ENCODE measurements at places on chromosomes 6 and 20. TPM values are rescaled to one million over a fixed set of nuclear protein-coding genes. Genes with fewer than 3 reads are reported as not detected.

ANKRD66 gene
- not detected for total RNA-seq

CDS2 gene
- total RNA-seq = 83.1 TPM

BCL2L1 gene
- total RNA-seq = 64.2 TPM

GPR63 gene
- total RNA-seq = 1.5 TPM

DEFB132 gene
- total RNA-seq = not detected

GRCh38 chr6:118980063-118980462 is 45.1 kb upstream of the MCM9 start:
- no peaks in the 10 kb centered on the region for H3K27me3 ChIP-seq
- no peaks in the 10 kb centered on the region for H3K36me3 ChIP-seq
- no peaks in the 10 kb centered on the region for H3K4me1 ChIP-seq
- no peak overlapping the region for H3K4me3 ChIP-seq

DNA sequence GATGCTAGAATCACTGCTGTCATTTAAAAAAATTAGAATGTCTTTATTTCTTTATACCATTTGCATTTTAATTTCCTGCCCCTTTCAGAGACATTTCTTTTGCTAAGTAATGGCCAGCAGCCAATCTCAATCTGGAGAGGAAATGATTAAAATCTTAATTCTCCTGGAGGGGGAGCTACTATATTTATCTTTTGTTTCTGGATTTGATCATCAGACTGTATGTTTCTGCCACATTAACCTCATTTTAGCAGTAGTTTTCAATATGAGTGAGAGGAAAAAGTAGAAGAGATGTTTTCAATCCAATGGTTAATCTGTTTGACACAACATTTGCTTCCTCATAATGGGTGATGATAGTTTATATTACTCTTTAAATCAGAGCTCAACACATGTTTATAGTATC is 138.0 kb downstream of the FUT9 start:
- H3K27ac ChIP-seq = no peak overlapping the region
- no peaks in the 10 kb centered on the region for H3K27me3 ChIP-seq
- no peaks in the 10 kb centered on the region for H3K4me1 ChIP-seq

GRCh38 chr6:80304014-80304413 is 197.5 kb downstream of the BCKDHB start:
- no peak overlapping the region for H3K27ac ChIP-seq
- H3K36me3 ChIP-seq = no peaks in the 10 kb centered on the region
- DNase-seq = no peak
- no peak overlapping the region for H3K4me3 ChIP-seq
- no peaks in the 10 kb centered on the region for H3K4me1 ChIP-seq

GRCh38 chr6:40398034-40398691 is 189.0 kb downstream of the LRFN2 start:
- no peaks in the 10 kb centered on the region for H3K36me3 ChIP-seq
- H3K4me3 ChIP-seq = no peak overlapping the region
- H3K4me1 ChIP-seq = no peaks in the 10 kb centered on the region
- H3K27me3 ChIP-seq = no peaks in the 10 kb centered on the region

- no peaks in the 10 kb centered on the region for H3K4me1 ChIP-seq
- no peaks in the 10 kb centered on the region for H3K27me3 ChIP-seq
- no peak overlapping the region for H3K4me3 ChIP-seq
- H3K27ac ChIP-seq = no peak overlapping the region
Measured at GRCh38 chr6:120211955-120212792, 862.6 kb upstream of the MAN1A1 start.

DNA sequence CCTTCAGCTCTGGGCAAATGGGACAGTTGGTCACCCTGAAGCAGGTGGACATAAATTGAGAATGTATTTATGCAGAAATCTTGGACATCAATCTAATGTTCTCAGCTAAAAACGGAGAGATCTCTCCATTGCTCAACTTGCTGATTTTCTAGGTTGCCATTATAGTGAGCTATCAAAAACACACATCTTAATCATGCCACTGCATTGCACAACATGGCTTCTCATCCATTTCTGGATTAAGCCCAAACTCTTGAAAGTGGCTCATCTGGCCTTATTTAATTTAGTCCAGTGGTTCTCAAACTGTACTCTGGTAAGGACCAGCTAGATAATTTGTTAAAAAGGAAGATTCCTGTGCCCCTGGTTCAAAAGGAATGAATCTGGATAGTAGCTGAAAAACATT is 324.9 kb upstream of the CITED2 start:
- no peaks in the 10 kb centered on the region for H3K27me3 ChIP-seq
- H3K4me1 ChIP-seq = no peaks in the 10 kb centered on the region
- no peak overlapping the region for H3K27ac ChIP-seq
- DNase-seq = no peak
